Activated T-helper 1 cell treated with anti-CD3 and anti-CD28 coated beads, Interleukin-12 subunit alpha, Interleukin-12 subunit beta, Interleukin-2, Interleukin-4 antibody, amounts not matched to agents 30 ng/mL and 10 ng/mL and 1 ng/mL, durations not matched to agents 14 hours and 24 hours and 36 hours (primary cell): ENCODE measurements at places on chromosomes 11 and 22.
A peak's percentile ranks its signal among the peaks of the same experiment; 100 is the strongest.

- DNase-seq = no peak
These were observed 150.1 kb upstream of the PGR start for GRCh38 chr11:101279728-101280127.

GRCh38 chr11:68343761-68344256, 31.4 kb downstream of the LRP5 start:
- DNase-seq = no peak

GRCh38 chr11:74007691-74008372, 1.1 kb downstream of the UCP3 start:
- no peak for DNase-seq

- DNase-seq = no peak
These were observed 14.1 kb downstream of the SYN3 start for GRCh38 chr22:33044112-33044511.

GRCh38 chr22:33923033-33923432, 2.8 kb upstream of the LARGE1 start:
- DNase-seq = no peak

GRCh38 chr11:119436711-119437110, 13.7 kb upstream of the THY1 start:
- no peak for DNase-seq

DNA sequence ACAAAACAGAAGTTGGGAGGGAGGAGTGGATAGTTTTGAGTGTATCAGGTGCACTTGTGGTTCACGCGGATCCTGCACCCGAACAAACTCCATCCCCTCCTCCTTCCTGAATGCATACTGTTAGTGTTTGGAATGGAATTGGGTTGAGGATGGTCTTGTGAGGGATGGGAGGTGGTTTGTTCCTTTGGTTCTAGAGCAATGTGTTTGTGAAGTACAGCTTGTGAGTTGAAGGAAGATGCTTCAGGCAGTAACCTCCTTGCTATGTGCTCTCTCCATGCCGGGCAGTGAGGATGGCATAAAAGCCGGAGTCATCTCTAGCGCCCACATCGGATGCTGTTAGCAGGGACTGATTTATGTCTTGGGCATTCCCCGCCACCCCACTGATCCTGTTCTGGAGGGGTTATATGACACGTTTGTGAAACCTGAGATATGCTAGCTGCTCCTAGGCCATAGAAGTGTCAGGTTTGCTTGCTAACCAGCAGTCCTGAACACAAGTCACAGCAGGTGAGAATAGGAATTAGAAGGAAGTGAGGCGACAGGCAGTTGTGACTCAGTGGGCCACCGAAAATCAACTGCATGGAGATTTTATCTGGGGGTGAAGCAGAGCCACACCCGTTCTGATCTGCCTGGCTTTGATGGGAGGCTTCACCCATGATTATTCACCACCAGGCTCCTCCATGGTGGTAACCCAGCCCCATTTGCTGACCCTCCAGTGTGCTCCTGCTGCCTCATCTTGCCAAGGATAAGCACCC, 2.2 kb downstream of the BCR start:
- DNase-seq = peak; percentile 47

DNA sequence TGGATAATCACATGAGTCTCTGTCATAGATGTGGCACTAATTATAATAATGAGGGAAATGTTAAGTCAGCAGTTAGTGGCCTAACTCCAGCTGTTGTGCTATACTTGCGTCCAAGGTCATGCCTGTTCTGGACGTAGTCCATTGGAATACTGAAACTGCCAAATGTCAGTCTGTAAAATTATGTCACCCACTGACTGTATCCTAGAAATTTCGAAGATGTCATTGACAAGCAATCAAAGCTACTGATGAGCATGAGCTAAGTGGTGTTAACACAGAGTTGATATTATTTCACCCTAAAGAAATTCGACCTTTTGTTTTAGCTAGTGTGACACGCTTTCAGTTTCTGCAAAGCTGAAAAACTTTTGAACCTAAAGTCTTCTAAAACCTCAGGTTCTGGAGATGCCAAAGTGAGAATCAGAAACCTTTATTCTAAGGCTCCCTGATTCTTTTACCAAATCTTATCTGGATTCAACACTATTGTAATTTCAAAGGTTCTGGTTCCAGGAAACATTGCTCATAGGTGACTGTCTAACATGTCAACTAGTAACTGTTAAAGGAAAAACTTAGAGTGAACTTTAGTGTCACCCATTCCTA, 14.9 kb upstream of the ME3 start:
- DNase-seq = no peak

- no peak for DNase-seq
These were observed 12.3 kb upstream of the TXN2 start for GRCh38 chr22:36493690-36494110.

- DNase-seq = no peak
These were observed 12.5 kb upstream of the THRSP start for GRCh38 chr11:78050964-78051831.

DNA sequence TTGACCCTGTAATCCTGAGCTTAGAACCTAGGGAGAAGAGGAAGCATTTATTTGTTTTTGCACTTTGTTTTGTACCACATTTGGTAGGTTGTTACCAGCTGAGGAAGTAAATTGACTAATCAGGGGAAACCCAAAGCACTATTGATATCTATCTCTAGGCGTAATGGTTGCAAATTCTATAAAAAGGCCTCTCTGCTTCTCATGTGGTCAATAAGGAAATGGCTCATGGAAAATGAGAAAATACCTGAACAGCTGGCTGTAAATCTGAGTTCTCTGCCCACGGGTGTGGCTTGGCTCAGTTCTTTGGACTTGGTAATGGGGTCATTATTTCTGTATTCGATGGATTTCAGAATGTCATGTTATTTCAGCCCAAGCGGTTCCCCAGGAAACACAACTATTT, 42.4 kb downstream of the BARX2 start:
- DNase-seq = no peak

DNA sequence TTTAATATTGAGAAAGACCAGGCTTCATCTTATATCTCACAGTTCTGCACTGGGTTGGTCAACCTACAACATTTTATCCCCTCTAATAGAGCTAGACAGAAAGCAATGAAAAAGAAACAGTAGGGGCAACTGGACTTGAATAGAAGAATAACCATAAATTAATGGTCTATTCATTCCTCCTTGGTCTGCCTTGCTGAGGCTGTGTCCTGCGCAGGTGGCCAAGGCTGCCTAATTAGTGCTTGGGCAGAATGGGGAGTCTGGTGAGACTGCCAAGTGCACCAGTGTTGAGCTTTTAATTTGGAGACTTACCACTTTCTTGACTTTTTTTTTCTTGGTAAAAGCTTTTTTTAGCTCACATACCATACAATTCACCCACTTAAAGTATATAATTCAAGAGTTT, 35.0 kb upstream of the SPON1 start:
- no peak for DNase-seq

GRCh38 chr11:9207229-9207628, 57.9 kb downstream of the DENND5A start:
- no peak for DNase-seq

- no peak for DNase-seq
These were observed 3.3 kb downstream of the TMEM109 start for GRCh38 chr11:60917267-60917666.

DNA sequence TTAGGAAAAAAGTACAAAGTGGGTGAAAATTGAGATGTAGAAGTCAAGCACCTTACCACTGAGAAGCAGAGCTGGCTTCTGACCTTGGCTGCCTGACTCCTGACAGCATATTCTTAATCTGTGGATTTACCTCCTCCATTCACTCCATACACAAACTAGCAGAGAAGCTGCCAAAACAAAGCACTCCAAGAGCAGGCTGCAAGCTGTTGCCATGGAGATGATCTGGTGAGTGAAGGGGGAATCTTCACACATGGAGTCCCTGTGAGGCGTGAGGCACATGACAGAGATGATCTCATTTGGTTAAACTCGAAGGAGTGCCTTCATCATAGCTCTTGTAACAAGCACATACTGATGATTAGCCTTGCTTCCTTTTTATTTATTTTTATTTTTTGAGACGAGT, 16.1 kb downstream of the COMMD9 start:
- DNase-seq = no peak

DNA sequence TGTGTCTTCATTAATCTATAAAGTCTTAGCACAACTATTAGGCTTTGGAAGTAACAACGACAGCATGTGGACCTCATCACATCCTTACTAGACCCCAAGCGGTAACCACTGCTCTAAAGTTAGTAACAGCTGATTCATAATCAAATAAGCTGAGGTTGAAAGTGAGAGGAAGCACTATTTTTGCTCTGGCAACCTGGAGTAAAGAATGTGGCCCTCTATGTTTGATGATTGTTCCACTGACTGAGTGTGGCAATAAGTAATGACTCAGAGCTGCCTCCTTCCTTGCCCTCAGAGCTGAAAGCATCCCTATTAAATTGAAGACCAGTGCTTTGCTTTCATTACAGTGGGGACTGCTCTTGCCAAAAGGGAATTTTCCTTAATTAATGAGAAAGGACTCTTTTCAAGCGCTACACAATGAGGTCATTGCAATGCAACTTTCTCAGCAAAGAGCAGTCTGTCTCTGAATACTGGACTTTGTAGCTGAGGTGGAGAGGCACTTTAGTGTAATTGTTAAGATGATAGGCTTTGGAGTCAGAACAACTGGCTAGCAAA, 906.1 kb upstream of the RAG2 start:
- DNase-seq = no peak

DNA sequence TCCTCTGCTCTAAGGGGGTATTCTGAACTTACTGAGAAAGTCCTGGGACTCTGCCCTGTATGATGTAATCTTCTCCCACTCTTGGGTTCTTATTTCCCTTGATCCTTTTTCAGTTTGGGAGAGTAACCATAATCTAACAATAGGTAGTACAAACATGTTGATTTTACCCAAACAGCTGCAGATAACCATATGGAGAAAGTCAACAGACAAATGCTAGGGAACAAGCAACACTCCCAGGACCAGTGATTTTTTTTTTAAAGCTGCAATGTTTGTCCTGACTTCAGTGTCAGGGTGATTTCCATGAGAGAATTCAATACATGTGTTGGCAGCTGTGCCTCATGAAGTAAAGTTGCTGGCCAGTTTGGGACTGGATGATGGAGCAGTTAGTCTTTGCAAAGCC, 156.5 kb downstream of the FCHSD2 start:
- no peak for DNase-seq
